COLO829 (cell line): ENCODE measurements at places on chromosomes 6 and 20.

- DNase-seq, result no peak
These were observed 48.6 kb downstream of the FKBP5 start for GRCh38 chr6:35640017-35640664.

- DNase-seq, result no peak
These were observed 51.3 kb downstream of the ADAT2 start for GRCh38 chr6:143399176-143399575.

- no peak for DNase-seq
These were observed 78.3 kb upstream of the TIAM2 start for GRCh38 chr6:154916857-154917256.

- no peak for DNase-seq
These were observed 26.8 kb upstream of the UBE2J1 start for GRCh38 chr6:89379281-89379680.

- DNase-seq, result no peak
These were observed 15.0 kb downstream of the MAP7 start for GRCh38 chr6:136535017-136535765.

DNA sequence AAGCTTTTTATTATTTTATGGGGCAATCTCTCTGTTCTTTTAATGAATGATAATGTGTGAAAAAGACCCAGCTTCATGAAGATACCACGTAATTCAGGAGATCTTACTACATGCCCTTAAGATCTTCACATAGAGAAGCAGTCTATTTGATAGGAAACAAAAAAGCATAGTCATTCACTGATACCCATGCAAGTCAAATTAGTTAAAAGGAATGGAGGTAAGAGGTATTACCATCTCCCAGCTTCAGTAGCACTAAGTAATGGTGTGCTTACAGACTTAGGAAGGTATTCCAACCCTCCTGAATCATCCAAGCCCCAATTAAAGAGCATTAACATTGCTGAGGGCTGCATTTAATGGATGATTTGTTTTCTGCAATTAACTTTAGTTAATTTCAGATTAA is 364.7 kb downstream of the SYNE1 start:
- DNase-seq, result no peak

GRCh38 chr6:62298745-62299392 is 12.8 kb upstream of the KHDRBS2 start:
- DNase-seq, result no peak

DNA sequence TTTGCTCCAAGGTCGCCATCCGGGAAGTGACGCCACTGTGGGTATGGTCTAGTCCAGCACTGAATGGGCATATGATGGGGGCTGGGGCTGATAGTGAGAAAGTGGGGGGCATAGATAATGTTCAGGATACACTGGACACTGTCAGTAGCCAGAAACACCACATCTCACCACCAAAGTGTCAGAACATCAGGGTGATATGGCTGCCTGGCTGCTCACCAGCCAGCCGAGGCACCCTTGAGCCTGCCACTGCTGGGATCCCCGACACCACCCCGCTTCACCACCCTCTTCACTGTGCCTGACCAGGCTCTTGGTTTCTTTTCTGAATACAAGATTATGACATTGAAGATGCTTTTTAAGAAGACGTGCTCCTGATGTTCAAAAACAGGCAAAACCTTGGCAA is 46.9 kb downstream of the SIRPA start:
- DNase-seq, result no peak

DNA sequence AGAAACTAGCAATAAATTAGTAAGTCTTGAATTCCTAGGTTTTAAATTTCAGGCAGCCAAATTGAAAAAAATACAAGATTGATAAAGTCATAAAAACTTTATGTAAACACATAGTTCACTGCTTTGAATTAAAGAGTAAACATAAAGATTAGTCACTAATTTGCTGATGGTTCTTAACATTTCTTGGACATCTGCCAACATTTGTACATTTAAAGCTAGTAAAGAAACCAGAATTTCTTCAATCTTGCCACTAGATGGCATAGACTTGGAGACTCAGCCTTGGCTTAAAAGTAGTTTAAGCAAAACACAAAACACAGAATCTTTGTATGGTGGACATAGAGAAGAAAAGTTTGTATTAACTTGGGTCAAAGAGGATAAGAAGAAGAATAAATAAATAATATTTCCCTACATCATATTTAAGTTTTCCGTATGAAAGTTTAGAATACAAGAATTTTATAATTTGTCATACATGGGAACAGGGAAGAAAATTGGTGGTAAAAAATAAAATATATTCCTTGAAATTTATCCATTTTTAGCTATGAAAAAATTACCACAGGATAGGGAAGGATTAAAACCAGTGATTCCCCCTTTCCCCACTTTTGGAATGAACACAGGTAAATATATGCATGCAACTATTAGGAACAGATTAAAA is 41.7 kb upstream of the FAM135A start:
- peak; percentile 58 for DNase-seq

GRCh38 chr6:12832226-12832735 is 115.7 kb downstream of the PHACTR1 start:
- DNase-seq, result no peak

GRCh38 chr6:159169557-159170332 is 545 bp downstream of the FNDC1 start:
- DNase-seq, result no peak

DNA sequence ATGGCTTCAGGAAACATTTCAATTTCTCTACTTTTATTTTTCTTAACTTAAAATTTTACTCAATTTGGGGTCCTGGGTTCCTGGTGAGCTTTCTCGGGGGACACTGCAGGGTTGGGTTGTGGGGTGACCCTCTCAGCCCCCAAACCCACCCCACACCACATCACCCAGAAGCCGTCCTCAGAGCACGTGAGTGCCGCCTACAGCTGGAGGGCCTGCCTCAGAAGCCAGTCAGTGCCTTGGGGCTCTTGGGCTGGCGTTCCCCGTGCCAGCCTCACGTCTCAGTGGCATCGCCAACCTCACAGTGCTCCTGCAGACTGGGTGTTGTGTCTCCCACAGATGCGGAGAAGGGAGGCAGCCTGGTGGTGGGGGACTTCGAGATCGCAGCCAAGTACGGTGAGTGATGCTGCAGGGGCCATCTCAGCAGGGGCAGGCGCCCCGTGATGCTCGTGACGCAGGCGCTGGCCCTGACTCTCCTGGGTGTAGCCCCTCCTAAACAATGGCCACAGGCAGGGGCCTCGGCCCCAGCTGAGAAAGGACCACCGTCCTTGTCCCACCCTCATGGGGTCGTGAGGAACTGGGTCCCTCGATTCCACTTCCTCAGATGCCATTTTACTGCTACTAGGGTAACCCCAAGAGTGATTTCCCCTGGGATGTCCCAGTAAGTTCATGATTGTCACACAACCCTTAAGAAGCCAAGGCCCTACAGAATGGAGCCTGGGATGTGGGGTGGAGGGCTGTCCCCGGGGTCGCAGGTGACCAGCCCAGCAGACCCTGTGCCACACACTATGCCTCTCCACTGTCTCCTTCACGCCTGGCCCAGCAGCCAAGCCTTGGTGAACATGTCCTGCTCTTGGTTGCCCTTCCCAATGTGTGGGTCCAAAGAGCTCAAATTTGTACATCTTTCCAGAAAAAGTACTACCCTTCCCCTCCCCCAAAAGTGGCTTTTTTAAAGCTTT is 23.8 kb upstream of the PYGB start:
- no peak for DNase-seq

DNA sequence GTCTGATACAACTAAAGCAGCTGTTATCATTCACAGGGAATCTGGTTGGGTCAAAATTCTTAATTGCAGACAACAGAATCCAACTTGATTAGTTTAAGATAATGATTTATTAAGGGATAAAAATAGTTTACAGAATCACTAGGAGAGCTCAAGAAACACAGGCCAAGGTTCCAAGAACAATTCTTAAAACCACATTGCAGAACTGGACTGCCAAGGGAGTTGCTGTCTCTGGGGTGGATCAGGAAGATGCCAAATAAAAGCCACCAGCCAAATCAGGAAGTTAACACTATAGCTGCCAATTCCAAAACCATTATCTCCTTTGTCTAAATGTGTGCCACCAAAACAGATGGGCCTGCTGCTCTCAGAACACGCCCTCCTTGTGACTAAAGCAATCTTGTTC is 53.7 kb downstream of the NUDT3 start:
- no peak for DNase-seq
